ENCODE measurements at places on chromosomes 11 and 22. TPM values are rescaled to one million over a fixed set of nuclear protein-coding genes. Genes with fewer than 3 reads are reported as not detected.

DNA sequence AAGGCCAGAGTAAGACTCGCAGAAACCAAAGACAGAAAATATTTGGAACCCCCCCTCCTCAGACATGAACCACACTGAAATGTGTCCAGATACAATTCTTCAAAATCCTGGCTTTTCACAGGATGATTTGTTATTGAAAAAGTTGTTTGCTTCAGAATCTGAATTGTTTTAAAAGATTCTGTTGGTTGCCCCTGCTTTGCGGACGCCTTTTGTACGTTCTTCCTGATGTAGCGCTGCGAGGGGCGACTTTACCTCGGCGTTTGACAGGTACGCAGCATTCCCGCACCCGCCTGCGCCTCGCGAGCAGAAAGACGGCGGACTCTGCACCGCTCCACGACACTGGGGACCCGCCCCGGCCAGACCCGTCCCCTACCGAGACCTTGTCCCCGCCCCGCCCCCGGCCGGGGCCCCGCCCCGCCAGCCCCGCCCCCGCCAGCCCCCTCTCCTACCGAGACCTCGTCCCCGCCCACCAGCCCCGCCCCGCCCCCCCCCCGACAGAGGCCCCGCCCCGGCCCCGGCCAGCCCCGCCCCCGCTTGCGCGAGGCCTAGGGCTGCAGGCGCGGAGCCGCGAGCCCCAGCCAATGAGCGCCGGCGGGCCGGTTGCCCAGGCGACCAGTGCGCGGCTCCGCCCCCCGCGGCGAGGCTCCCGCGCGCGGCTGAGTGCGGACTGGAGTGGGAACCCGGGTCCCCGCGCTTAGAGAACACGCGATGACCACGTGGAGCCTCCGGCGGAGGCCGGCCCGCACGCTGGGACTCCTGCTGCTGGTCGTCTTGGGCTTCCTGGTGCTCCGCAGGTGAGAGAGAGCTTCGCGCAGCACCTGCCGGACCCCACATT is at the start of gene GLB1L2:
TSS of gene GLB1L2 (plus strand) at position 635 of the 835 bp plus-strand sequence. CDS start at position 709, 74 bp downstream.
- H3K36me3 ChIP-seq, result no peaks in the 10 kb centered on the region
- peaks cover 37% of the 10 kb centered on the region for H3K27me3 ChIP-seq
- H3K4me1 ChIP-seq, result peaks cover 16% of the 10 kb centered on the region
- H3K4me3 ChIP-seq, result peak within 1 kb of the TSS; percentile 83

DNA sequence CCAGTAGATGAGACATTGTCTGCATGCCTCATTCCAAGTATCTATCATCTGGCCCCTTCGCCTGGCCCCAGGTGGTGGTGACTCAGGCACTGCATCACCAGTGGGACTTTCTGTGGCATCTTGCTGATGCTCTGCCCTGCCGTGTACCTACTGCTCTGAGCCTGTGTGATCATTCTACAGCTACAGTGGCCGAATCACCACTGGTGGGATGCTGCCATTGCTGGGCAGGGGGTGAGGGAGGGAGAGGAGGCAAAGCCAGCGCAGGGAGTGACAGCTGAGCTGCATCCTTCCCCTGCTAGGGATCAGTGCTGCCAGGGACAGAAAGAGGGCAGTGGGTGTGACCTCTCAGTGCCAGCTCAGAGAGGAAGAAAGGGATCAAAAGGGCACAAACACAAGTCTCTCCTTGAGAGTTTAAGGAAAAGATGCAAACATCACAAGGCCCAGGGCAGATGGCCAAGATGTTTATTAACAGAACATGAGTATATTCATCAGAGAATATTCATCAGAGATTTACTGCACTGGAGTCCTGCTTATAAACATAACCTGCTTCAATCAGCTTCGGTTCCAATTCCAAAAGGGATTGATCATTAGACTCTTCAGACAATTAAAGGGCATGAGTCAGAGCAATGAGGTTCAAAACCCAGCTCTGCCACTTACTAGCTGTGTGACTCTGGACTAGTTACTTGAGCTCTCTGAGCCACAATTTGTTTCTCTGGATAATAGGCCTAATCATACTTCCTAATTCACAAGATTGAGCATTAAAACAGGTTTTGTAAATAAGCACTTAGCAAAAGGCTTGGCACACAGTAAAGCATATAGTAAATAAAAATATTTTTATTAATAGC is 109.8 kb downstream of the NAT10 start:
- peaks cover 14% of the 10 kb centered on the region for H3K4me1 ChIP-seq
- H3K27ac ChIP-seq, result peak overlapping the region; percentile 56
- H3K27me3 ChIP-seq, result peaks cover 10% of the 10 kb centered on the region
- H3K4me3 ChIP-seq, result no peak overlapping the region
- peak; percentile 76 for DNase-seq
- H3K36me3 ChIP-seq, result no peaks in the 10 kb centered on the region

- H3K27ac ChIP-seq, result no peak overlapping the region
- no peak for DNase-seq
- peaks cover 13% of the 10 kb centered on the region for H3K27me3 ChIP-seq
- H3K36me3 ChIP-seq, result no peaks in the 10 kb centered on the region
- no peaks in the 10 kb centered on the region for H3K4me1 ChIP-seq
Observed at GRCh38 chr22:27542602-27543001, 259.0 kb downstream of the MN1 start.

The RAB3IL1 gene
- total RNA-seq, result not detected

The MRPL40 gene
- 47.7 TPM for total RNA-seq

- H3K36me3 ChIP-seq, result no peaks in the 10 kb centered on the region
- H3K27ac ChIP-seq, result no peak overlapping the region
- no peak overlapping the region for H3K4me3 ChIP-seq
- no peaks in the 10 kb centered on the region for H3K27me3 ChIP-seq
Observed at GRCh38 chr11:45165386-45165785, 18.9 kb downstream of the PRDM11 start.

DNA sequence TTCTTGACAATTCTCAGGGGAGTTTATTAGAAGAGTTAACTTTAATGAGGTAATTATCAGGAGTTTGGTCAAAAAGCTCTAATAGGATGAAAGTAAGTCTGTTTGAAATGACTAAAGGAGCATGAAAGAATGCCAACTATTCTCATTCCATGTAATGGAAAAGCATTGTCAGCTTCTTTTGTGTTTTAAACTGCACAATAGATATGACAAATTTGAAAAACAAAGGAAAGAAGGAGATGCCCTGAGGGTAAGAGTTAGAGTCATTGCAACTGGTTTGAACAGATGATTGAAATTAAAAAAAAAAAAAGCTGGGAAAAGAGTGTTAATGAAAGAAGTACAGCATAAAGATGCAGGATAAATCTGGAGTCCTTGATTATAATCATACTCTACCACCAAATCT is 296.8 kb upstream of the FOLH1 start:
- H3K4me3 ChIP-seq, result no peak overlapping the region
- no peaks in the 10 kb centered on the region for H3K27me3 ChIP-seq
- DNase-seq, result no peak
- no peak overlapping the region for H3K27ac ChIP-seq

GRCh38 chr11:108405706-108406105 is 61.6 kb downstream of the C11orf65 start:
- H3K4me1 ChIP-seq, result no peaks in the 10 kb centered on the region
- H3K36me3 ChIP-seq, result peaks cover 2% of the 10 kb centered on the region
- H3K27me3 ChIP-seq, result no peaks in the 10 kb centered on the region
- no peak overlapping the region for H3K27ac ChIP-seq

DNA sequence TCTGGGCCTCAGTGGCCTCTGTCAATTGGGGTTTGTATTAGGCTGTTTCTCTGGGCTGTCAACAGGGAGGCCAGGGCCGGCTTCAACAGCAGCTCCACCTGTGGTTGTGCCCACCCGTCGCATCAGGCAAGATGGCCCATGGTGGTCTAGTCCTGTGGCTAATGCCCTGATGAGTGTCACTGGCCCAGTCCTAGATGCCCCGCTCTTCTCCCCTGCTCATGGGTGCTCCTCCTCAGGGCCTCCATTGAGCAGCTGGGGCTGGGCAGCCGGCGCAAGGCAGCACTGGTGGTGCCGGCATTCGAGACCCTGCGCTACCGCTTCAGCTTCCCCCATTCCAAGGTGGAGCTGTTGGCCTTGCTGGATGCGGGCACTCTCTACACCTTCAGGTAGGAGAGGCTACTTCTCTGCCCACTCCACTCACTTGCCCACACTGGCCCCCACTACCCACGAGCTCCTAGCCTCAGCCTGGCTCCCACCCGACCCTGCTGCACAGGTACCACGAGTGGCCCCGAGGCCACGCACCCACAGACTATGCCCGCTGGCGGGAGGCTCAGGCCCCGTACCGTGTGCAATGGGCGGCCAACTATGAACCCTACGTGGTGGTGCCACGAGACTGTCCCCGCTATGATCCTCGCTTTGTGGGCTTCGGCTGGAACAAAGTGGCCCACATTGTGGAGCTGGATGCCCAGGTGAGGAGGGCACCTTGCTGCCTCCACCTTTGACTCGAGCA is 5.4 kb downstream of the LARGE2 start:
- H3K27me3 ChIP-seq, result peaks cover 4% of the 10 kb centered on the region
- H3K4me1 ChIP-seq, result peaks cover 19% of the 10 kb centered on the region
- no peak overlapping the region for H3K27ac ChIP-seq
- H3K4me3 ChIP-seq, result no peak overlapping the region
- no peaks in the 10 kb centered on the region for H3K36me3 ChIP-seq
- no peak for DNase-seq

GRCh38 chr22:37982938-37983859 is 1.2 kb downstream of the SOX10 start:
- no peaks in the 10 kb centered on the region for H3K4me1 ChIP-seq
- DNase-seq, result no peak
- no peaks in the 10 kb centered on the region for H3K36me3 ChIP-seq
- H3K4me3 ChIP-seq, result no peak overlapping the region

The CCDC73 gene
- not detected for total RNA-seq

The C11orf86 gene
- not detected for total RNA-seq

DNA sequence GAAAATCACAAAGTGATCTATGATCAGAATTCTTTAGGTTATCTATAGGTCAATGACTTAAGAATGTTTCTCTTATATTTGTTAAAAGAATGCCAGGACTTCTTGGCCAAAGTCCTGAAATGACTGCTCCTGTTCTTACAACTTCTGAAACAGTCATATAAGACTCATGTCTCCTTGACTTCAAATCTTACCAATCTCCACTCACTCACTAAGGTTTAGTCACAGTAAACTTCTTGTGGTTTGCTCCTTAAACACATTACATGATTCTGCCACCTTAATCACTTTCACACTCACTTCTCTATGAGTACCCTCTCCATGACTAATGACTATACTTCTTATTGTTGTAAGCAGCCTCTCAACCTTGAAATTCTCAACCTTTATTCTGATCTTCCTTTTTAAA is 648.7 kb upstream of the CCDC179 start:
- H3K27ac ChIP-seq, result no peak overlapping the region
- no peaks in the 10 kb centered on the region for H3K4me1 ChIP-seq
- H3K27me3 ChIP-seq, result no peaks in the 10 kb centered on the region
- no peak overlapping the region for H3K4me3 ChIP-seq
- no peaks in the 10 kb centered on the region for H3K36me3 ChIP-seq

The AAMDC gene
- total RNA-seq, result 2.4 TPM

DNA sequence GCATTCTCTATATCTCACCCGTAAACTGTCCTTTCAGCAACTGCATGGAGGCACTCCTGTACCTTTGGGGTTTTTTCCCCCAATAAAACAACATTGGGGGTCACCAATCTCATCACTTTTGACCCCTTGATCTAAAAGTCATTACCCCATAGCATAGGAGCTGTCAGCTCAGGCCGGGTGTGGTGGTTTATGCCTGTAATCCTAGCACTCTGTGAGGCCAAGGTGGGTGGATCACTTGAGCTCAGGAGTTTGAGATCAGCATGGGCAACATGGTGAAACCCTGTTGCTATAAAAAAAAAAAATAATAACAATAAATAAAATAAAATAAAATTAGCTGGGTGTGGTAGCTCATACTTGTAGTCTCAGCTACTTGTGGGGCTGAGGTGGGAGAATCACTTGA is 17.1 kb upstream of the GDPD4 start:
- H3K27ac ChIP-seq, result no peak overlapping the region
- H3K4me3 ChIP-seq, result no peak overlapping the region
- peaks cover 4% of the 10 kb centered on the region for H3K36me3 ChIP-seq
- H3K27me3 ChIP-seq, result peaks cover 8% of the 10 kb centered on the region
- no peak for DNase-seq
- peaks cover 3% of the 10 kb centered on the region for H3K4me1 ChIP-seq

The CEND1 gene
- 0.94 TPM for total RNA-seq

The PTGDR2 gene
- 0.12 TPM for total RNA-seq

- H3K4me3 ChIP-seq, result no peak overlapping the region
- H3K4me1 ChIP-seq, result peaks cover 6% of the 10 kb centered on the region
- H3K36me3 ChIP-seq, result peaks cover 23% of the 10 kb centered on the region
Observed at GRCh38 chr22:43967069-43967468, 11.8 kb downstream of the SAMM50 start.

GRCh38 chr11:9615031-9615451 is 41.6 kb downstream of the WEE1 start:
- H3K4me1 ChIP-seq, result peaks cover 38% of the 10 kb centered on the region
- DNase-seq, result peak; percentile 19
- peaks cover 5% of the 10 kb centered on the region for H3K27me3 ChIP-seq
- H3K36me3 ChIP-seq, result no peaks in the 10 kb centered on the region
- H3K27ac ChIP-seq, result peak overlapping the region; percentile 98

GRCh38 chr11:69644962-69645675 is 4.2 kb downstream of the CCND1 start:
- H3K27me3 ChIP-seq, result peaks cover 14% of the 10 kb centered on the region
- no peak overlapping the region for H3K27ac ChIP-seq

- H3K4me1 ChIP-seq, result no peaks in the 10 kb centered on the region
- no peak overlapping the region for H3K4me3 ChIP-seq
- no peak for DNase-seq
Observed at GRCh38 chr22:26444777-26445176, 15.7 kb downstream of the ASPHD2 start.

The SAA1 gene
- not detected for total RNA-seq

GRCh38 chr22:16854631-16855030 is 29.4 kb upstream of the XKR3 start:
- H3K36me3 ChIP-seq, result no peaks in the 10 kb centered on the region
- no peak overlapping the region for H3K27ac ChIP-seq
- H3K4me1 ChIP-seq, result no peaks in the 10 kb centered on the region

- H3K4me3 ChIP-seq, result no peak overlapping the region
- H3K27me3 ChIP-seq, result no peaks in the 10 kb centered on the region
- H3K27ac ChIP-seq, result no peak overlapping the region
- no peaks in the 10 kb centered on the region for H3K4me1 ChIP-seq
- no peak for DNase-seq
- H3K36me3 ChIP-seq, result no peaks in the 10 kb centered on the region
Observed at GRCh38 chr11:93652161-93652597, 9.3 kb upstream of the CEP295 start.

DNA sequence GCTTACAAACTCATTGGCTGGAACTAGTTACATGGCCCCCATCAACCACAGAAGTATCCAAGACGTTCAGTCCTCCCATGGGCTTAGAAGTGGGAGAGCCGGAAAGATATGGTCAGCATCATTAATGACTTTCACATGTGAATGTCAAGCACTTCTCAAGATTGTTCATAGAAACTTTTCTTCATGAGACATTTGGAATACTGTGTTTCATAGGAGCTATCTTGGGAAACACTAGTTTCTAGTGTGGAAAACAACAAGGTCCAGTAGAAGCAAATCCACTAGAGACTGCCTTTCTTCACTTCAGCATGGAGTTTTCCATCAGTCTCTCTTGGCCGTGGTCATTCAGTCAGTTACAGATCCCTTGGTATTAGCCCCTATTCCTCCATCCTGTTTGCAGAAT is 160.9 kb downstream of the C11orf91 start:
- peaks cover 38% of the 10 kb centered on the region for H3K27me3 ChIP-seq
- no peak overlapping the region for H3K4me3 ChIP-seq
- no peak for DNase-seq

The PAFAH1B2 gene
- total RNA-seq, result 67.5 TPM
